HuH-7.5 (cell line): ENCODE measurements at places on chromosomes 7 and 10.

DNA sequence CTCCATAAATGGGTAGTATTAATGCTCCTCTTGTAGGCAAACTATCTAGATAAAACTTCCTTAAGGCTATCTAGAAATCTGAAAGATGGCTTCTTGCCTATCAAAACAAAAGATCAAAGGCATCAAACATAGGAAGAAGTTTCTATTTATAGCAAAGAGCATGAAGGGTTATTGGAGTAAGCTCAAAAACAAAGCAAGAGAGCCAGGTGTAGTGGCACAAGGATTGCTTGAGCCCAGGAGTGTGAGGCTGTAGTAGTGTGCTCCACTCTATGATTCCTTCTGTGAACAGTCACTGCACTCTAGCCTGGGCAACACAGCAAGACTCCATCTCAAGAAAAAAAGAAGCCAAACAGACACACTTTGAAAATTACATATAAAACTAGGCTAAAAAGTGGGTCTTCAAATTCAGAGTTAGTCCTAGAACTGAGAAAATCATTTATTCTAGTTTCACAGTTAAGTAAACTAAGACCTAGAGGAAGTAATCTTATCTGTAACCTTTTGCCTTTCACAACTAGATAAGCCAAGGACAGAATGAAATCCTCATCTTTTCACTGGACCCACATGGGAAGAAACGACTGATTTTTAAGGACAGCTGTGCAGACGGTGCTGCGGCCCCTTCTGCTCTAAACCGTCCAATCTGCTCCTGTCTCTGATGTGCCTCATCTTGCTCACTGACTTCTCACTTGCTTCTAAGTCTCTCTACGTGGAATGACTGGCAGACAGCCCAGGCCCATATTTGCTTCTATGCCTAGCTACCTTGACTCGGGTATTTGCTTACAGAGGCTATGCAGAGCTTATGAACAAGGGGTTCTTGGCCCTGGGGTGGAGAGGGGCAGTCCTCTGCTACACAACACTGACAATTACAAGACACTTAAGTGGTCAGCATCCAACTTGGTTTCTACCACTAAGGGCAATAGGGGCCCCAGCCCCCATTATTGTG lies 50.0 kb downstream of the ESYT2 start:
- DNase-seq: no peak

DNA sequence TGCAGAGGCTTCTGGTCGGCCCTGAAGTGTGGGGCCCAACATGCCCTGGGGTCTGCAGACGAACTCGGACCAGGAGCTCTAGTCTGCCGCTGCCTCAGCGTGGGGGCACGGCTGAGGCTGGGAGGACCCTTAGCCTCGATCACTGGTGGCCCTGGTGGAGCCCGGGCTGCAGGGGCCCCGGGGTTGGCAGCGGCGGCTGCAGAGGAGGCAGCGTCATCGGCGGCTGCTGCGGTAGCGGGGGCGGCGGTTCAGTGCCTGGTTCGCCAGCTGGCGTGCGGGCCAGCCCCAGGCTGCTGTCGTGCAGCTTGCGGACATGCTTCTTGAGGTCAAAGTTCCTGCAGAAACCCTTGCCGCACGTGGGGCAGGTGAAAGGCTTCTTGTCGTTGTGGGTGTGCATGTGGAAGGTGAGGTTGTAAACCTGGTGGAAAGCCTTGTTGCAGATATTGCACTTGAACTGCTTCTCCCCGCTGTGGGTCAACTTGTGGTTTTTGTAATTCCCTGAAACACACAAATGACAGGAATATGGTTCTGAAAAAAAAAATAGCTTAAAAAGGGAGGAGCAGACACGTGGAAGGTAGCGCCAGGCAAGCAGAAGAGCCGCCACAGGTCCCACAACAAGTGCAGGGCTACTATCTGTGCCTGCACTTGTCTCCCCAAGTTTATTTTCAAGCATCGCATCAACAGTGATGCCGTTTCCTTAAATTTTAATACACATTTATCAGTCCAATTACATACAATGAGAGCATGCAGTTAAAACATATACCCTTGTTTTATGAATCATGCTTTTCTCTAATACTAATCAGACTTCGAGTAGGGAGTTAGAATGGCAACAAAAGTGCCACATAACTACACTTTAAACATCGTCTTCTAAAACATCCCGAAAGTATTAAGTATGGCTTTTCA lies 2.4 kb downstream of the FEZF1 start:
- DNase-seq: no peak

DNA sequence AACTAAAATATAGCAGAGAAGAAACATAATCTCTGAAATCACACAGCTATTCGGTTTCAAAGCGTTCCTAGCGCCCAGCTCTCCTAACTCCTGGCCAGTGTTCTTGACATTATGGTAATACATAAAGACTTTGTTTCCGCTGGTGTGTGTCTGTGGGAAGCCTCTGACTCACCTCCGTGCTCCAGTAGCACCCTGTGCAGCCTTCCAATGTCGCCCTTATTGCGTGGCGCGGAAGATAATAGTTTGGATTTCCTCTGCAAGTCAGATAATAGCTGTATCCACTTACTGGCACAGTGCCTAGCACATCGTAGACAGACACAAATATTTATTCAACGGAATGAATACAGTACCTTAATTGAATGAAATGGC lies 570 bp downstream of the BMS1 start:
- DNase-seq: no peak

DNA sequence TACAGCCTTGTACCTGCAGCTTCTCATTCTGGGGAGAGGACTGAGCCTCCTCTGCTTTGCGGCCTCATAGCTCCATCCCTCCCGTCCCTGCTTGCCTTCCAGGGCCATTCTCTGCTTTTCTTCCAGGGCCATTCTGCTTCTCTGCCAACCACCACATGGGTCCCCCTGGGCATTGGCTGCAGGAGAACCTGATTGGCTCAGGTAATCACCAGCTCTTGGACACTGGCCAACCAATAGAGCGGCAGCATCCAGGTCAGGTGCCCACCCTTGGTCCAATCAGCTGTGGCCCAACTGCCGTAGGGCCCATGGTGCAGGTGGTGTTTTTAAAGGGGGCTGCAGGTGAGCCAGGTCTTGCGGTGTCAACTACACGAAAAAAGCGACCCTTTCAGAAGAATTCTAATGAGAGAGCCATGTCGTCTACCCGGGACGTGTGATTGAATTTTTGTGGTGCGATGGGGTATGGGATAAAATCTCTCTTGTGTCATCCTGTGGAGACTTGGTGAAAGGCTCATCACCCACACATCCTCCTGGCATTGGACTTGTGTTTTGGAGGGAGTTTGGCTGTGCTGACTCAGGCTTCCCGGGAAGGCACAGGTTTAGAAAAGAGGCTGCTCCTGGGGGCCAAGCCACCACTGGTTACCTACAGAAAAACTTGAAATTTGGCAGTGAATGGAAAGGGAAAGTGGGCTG lies 46.0 kb upstream of the PODXL start:
- DNase-seq: no peak

- no peak for DNase-seq
These were observed 346.4 kb upstream of the TMEM229A start for GRCh38 chr7:124379296-124379695.

DNA sequence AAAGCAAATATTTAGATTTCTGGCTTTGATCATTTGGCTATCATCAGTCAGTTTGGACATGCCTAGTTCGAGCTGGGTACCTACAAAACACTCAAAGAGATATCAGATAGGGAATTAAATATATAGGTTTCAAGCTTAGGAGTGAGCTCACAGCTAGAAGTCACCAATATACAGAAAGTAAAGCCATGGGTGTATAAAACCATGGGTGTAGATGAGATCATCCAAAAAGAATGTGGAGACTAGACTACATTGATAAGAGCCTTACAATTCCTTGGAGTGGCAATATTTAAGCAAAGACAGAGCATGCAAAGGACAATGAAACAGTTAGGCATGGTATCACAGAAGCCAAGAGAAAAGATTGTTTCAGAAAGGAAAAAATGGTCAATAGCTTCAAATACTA lies 7.2 kb upstream of the RALA start:
- no peak for DNase-seq

DNA sequence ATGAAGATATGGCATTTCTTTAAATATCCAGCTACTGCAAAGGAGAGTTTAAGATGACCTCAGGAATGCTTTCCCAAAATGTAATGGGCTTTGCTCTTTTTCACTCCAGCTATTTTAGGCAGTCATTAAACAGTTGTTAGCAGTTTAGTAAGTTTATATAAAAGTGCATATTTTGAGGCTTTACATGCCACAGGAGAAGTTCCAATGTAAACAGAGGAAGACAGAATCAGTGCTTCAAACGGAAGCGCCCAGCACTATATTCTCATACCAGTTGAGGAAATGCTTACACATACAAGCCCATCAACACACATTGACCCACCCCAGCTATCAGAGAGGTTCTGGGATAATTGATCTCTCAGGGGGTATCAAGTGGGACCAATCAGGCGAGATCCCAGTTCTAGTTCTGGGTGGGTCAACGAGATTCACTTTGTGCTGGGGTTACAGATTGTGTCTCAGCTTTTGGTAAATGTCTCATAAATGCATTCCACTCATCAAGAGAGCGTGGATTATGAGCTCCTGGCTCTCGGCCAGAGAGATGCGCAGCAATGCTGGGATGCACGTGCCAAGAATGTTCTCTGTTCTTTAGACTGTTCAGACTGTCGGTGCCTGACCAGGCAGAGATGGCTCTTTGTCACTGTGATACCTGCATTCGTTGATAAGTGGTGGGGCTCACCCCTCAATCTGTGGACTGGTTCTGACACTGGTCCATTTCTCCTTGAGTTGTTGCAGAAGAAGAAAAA lies 55.0 kb downstream of the CACNB2 start:
- no peak for DNase-seq

GRCh38 chr10:107653832-107654287 lies 489.4 kb upstream of the SORCS1 start:
- DNase-seq: no peak

- DNase-seq: no peak
These were observed 199.6 kb upstream of the CELF2 start for GRCh38 chr10:10818082-10818481.

DNA sequence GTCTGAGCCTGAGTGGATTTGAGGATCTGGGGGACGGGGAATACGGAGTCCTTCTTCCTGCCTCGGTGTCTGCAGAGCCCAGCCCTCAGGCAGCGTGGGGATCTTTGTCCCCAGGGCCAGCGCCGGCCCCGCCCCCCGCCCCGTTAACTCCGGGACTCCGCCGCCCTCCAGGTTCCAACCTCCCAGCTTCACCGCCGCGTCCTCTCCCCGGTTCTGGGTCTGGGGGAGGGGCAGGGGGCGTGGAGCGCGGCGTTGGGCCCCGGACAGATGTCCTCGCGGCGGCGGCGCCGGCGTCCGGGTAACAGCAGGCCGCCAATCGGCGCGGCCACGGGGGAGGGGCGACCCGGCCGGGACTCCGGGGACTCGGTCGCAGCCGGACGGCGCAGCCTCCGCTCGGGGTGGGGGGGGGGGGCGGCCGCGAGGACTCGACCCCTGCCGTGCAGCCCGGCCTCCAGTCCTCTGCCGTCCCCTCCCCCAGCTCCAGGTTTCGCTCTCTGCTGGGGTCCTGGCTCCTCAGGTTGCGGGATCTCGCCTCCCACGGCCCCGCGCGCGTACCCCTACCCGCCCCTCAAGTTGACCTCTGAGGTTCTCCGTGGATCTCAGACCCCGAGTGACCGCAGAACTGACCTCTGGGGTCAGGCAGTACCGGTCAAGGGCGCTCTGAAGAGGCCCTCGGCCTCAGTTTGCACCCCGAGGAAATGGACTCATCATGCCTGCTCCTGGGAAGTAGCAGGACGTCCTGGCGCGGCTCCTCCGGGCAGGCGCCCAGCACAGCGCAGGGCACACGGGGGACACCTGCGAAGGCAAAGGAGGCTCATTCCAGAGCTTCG lies 2.3 kb upstream of the ELFN1 start:
- peak; percentile 84 for DNase-seq

DNA sequence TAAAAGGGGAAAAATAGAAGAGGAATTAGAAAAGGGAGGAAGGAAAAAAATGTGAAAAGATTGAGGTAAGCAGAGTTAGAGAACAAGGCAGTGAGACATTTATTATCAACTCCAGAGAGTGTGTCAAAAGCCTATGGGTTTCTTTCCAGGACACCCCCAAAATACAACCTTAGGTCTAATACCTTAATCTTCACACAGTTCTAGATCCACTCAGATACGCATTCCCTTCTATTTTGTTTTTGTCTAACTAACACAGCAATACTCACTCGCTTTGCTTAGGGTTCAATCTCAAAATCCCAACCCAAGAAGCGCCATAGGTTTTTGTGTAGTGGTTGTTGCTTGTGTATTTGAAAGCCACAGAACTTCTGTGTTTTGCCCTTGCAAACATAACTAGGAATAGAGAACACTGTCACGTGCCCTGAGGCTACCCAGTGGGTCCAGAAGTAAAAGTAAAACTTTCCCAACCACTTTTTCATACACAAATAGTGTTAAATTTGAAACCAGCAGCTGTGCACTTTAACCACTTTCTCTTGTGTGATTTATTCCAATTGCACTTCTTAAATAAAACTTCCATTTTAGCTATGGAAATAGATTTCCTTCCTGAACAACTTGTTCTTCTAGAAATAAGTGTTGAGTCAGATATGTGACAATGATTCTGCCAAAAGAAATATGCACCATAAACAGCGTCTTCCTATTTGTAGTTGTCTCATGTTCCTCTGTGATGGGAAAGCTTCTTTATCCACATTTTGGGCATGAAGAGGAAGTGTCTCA lies 414.7 kb upstream of the GHITM start:
- no peak for DNase-seq
